ENCODE measurements at places on chromosomes 3 and 15. TPM values are rescaled to one million over a fixed set of nuclear protein-coding genes. Genes with fewer than 3 reads are reported as not detected.

BOC gene
- 23.2 TPM for total RNA-seq

HACD2 gene
- total RNA-seq: 13.7 TPM

CFAP100 gene
- total RNA-seq: not detected

DAPK2 gene
- 6.9 TPM for total RNA-seq

GABRR3 gene
- total RNA-seq: not detected

ERICH6 gene
- total RNA-seq: not detected

ATP13A5 gene
- not detected for total RNA-seq

All from cardiac ventricle fibroblast (primary cell).